ENCODE measurements at places on chromosomes 3 and 15.

DNA sequence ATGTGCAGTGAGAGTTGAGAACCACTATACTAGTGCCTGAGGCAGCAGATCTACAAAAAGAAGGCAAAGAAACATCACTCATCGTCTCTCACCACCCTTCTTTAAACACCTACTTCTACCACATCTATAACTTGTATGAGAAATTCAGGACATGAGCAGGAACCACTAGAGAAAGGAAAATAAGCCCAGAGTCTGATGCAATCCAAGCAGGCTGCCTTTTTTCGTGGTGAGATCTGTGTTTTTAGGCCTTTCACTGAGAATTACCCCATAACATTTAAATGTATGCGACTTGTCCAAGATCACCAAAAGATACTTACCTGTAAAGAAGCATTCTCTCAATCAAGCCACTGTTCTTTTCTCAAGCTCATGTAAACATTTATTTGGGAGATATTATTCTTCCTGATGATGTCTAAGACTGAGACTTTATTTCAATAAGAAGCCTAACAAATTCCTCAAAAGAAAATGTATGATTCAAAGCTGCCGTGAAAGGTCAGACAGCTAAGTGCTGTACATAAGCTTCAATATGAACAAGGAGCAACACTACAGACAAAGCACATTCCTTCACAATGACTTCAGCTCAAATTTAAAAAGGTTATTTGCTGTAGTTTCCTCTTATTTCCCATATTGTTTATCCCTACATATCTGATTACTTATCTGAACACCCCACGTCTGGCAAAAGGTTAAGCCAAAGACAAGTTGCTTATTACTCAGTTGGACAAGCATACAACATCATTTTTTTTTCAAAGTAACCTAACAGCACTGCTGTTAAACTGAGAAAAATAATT lies 16.5 kb downstream of the SPICE1 start:
- no peak for DNase-seq

- DNase-seq = no peak
Measured at GRCh38 chr3:159916052-159916451, 72.6 kb upstream of the IL12A start.

- no peak for DNase-seq
Measured at GRCh38 chr3:148998297-148998696, 7.0 kb downstream of the GYG1 start.

DNA sequence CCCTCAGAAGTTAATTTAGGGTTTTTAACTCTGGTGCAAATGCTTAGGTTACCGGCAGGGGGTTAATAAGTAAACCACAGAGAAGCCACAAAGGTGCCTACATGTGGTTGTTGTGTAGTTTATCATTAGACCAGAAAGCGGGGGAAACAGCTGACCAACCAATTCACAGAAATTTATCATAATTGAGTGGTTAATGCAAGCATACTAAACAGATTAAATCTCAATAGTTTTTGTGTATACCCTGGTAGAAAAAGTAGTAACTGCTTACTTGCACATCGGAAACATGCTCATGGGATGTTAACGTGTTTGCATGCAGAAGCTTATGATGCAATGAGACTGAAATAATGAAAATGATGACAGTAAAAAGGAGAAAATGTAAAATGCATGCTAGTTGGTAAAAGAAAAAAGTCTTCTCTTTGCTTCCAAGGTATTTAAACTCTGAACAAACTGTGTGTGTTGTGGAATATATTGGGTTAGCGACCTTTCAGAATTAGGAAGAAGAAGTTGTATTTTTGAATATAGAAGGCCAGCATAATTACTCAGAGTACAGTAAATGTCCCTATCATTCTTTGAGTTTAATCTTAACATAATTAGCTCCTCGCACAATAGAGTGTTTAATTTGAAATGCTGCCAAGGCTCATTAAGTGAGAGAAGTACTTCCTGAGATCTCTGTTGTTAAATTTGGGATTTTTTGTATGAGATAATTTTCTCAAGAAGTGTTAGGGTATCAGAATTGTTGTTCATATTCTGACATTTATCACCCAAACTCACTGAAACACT lies 316.2 kb downstream of the PTPRG start:
- no peak for DNase-seq

DNA sequence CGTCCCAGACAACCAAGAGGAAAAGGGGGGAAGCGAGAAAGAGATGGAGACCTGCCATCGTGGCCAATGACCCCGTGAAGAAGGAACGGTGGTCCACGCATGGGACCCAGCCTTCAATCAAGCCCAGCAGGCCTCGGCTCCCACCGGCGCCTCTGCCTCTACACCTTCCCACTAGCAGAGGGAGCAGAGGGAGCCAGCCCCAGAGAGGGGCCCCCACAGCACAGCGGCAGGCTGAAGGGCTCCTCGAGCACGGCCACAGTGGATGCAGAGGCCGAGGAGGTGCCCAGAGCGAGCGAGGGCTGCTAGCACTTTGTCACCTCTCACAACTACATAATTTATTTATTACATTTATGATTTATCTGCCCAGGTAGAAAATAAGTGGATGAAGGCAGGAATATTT lies 68.4 kb upstream of the TOPAZ1 start:
- no peak for DNase-seq

GRCh38 chr3:24343084-24343783 lies 151.4 kb downstream of the THRB start:
- DNase-seq = no peak

- no peak for DNase-seq
Measured at GRCh38 chr3:151216641-151217607, 13.9 kb upstream of the GPR171 start.

DNA sequence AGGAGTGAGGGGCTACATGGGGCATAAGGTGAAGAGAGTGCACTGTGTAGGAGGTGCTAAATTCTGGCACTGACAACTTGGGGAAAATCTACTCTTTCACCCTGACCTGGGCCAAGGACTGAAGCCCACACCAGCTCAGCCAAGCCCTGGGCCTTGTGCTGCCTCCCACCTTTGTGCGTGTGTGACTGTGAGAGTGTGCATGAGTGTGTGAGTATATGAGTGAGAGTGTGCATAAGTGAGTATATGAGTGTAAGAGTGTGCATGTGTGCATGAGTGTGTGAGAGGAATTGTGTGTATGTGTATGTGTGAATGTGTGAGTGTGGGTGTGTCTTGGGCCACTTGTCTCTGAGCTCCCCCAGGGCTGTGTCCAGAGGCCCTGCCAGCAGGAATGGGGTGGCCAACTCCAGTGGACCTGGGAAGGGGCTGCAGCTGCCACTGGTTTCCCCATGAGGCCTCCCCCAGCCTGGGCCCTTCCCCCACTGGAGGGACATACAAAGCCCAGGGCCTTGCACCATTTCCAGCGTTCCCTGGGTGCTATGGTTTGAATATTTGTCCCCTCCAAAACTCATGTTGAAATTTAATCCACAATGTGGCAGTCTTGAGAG lies 15.2 kb downstream of the C3orf22 start:
- DNase-seq = no peak

- no peak for DNase-seq
Measured at GRCh38 chr15:40498418-40498817, 27.6 kb downstream of the CHST14 start.

DNA sequence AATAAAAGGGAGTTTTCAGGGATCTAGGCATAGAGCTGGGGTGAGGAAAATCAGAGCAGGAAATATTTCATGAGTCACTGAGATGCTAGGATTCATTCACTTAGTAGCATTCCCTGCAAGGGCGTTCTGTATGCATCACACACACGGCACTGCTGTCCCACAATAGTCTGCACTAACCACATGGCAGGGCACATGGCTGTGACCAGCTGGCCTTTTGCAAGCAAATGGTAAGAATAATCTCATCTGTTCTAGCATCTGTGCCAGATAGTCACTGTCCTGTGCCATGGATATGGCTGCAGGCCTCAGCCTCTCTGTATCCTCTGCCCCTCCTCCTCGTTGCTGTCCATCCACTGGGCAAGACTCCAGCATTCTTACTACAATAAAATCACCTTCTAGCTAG lies 37.8 kb downstream of the BOC start:
- no peak for DNase-seq

DNA sequence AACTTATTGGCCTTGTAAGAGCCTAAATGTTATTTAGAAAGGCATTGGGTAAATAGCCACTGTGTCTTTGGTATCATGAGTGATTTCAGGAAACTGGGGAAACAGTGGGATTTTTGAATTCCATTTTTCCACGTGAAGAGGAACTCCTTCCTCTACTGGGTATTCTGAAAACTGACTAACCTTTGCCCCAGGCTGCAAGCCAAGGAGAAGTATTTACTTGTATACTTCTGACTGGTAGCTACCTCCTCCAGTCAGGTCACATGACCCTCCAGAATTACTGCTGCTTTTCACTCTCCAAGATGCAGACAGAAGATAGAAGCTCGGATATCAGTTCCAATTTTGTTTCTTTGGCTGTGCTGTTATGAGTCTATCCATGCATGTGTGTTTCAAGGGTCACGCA lies 50.9 kb upstream of the MAP3K13 start:
- DNase-seq = no peak

- DNase-seq = no peak
Measured at GRCh38 chr3:5349343-5349742, 161.8 kb downstream of the EDEM1 start.

- DNase-seq = no peak
Measured at GRCh38 chr15:62550106-62550505, 385.0 kb upstream of the C2CD4B start.

DNA sequence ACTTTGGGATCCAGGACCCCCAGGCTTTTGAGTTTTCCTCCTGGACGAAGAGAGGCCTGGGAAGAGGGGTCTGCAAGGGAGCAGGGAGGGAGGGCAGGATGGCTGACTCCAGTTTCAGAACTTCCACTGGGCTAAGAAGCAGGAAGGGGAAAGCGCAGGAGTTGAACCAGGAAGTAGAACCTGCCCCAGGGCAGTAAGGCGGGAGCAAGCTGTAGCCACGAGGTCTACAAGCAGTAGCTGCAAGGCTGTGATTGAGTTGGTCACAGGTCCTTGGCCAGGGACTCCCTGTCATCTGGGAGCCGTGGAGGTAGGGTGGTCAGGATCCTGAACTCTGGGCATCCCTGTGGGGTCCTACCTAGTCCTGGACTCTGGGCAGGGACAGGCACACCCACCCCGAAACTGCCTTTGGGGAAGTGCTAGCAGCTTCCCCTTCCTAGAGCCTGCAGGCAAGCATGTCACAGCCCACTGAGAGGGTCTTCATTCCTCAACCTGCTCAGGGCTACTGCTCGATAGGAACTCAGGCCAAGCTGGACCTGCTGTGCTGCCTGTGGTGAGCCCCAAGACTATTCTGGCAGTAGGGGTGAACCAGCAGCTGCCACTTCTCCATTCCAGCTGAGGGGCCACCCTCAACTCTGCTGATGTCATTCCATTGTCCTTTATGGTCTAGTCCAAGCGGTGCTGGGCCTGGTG lies 5.8 kb upstream of the GNAI2 start:
- no peak for DNase-seq

DNA sequence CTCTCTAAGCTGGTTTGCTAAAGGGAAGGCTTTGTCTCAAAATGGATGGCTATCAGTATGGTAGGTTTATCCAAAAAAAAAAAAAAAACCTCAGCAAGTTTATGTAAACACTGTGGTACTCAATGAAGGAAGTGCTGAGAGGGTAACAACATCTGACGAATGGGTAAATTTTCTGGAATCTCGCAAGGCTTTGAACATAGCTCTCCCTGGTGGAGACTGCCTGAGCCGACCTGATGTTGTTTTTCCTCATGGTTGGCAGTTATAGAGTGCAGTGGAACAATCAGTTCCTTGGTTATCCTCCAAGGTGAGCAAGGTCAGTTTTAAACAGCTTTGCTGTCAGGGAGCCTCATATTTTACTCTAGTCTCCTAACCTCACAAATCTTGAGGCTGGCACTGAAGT lies 94.6 kb downstream of the ZPLD1 start:
- no peak for DNase-seq

DNA sequence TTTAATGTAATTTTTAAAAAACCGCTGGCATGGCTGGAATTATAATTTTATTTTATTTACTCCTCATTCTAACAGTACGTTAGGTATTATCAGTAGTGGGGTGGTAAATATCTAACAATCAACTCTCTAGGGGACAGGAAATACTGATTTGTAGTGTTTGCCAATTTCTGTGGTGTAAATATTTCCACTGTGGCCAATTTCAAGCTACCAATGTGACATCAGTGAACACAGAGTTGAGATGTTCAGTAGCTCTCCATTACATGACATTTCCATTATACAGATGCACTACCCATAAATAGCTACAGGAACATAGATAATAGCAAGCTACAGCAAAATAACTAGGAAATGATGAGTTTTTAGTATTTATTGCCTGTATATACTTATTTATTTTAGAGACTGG lies 10.0 kb upstream of the ARL8B start:
- DNase-seq = no peak

DNA sequence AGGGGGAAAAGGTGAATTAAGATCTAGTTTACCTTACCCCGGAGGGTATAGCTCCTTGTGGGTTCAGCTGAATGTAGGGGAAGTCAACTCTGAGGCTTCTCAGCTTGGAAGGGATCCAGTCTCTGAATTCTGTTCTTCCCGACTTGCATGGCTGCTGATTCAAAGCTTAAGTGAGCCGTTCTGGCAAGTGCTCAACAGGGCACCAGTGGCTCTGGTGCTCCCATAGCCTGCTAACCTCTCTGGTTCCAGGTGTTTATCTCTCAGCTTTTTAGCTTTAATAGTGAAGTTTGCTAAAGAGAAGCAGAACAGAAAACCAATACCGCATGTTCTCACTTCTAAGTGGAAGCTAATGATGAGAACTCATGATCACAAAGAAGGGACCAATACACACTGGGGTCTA lies 46.3 kb upstream of the RBP1 start:
- no peak for DNase-seq

- no peak for DNase-seq
Measured at GRCh38 chr15:33209575-33210481, 15.3 kb upstream of the FMN1 start.

DNA sequence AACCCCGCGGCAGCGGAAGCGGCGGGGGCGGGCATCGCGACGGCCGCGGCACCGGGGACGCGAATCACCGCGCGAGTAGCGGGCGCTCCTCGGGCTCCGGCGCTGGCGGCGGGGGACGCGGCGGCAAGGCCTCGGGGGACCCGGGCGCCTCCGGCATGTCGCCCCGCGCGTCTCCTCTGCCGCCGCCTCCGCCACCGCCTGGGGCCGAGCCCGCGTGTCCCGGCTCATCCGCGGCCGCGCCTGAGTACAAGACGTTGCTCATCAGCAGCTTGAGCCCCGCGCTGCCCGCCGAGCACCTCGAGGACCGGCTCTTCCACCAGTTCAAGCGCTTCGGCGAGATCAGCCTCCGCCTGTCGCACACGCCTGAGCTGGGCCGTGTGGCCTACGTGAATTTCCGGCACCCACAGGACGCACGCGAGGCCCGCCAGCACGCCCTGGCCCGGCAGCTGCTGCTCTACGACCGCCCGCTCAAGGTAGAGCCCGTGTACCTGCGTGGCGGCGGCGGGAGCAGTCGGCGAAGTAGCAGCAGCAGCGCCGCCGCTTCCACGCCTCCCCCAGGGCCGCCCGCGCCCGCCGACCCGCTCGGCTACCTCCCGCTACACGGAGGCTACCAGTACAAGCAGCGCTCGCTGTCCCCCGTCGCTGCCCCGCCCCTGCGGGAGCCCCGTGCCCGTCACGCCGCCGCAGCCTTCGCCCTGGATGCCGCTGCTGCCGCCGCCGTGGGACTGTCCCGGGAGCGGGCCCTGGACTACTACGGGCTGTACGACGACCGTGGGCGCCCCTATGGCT lies 675 bp downstream of the RBM15B start:
- no peak for DNase-seq
